ENCODE measurements at places on chromosomes 16 and 17. TPM values are rescaled to one million over a fixed set of nuclear protein-coding genes. Genes with fewer than 3 reads are reported as not detected.

- H3K27ac ChIP-seq, result peak within 1 kb of the TSS; percentile 87
- H3K27me3 ChIP-seq, result no peaks in the 10 kb centered on the region
- H3K4me1 ChIP-seq, result peaks cover 3% of the 10 kb centered on the region
- H3K4me3 ChIP-seq, result peak within 1 kb of the TSS; percentile 52
- no peaks in the 10 kb centered on the region for H3K36me3 ChIP-seq
These were observed at the start of gene HSD11B2 for GRCh38 chr16:67430977-67431774. Gene HSD11B2 (plus strand): TSS chr16:67431121. CDS start chr16:67431249, 128 bp downstream.

- no peak for DNase-seq
- H3K36me3 ChIP-seq, result no peaks in the 10 kb centered on the region
- H3K27ac ChIP-seq, result no peak overlapping the region
- H3K4me1 ChIP-seq, result no peaks in the 10 kb centered on the region
- no peak overlapping the region for H3K4me3 ChIP-seq
- no peaks in the 10 kb centered on the region for H3K27me3 ChIP-seq
These were observed 20.1 kb upstream of the ALDH3A1 start for GRCh38 chr17:19768046-19768782.

Gene KRT14
- not detected for total RNA-seq

Gene MYH11
- 770 TPM for total RNA-seq

Gene MAP2K4
- 36.0 TPM for total RNA-seq

DNA sequence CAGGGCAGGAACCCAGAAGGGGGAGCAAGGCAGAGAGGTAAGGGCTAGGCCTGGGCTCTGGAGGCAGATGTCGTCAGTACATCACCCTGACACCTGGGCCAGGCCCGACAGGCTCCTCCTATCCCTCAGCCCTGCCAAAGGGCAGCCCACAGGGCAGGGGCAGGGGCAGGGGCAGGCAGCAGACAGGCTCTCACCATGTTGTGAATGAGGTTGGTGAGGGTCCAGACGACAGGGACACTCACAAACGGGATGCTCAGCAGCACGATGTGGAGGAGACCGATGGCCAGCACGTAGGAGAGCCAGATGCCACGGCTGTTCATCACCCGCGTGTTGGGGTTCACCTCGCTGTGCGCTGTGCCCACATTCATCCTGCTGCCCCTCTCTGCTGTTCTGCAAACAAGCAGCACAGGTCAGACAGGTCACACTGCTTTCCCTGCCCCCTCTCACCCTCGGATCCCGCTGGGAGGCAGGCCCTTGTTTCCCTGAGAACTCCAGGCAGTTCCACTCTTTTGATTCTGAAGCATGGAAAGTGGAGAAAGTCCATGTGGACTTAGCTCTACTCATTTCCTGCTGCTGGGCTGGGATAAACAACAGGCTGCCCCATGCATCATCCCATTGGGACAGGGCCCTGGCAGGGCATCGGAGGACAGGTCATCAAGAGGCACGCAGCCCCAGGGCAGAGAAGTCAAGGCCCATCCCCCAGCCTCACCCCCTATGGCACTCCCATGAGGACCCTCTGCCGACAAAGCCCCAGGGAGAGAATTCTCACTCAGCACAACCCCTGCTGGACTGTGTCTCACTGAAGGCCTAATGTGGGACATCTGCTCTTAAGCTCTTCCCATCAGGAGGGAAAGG, 3.3 kb downstream of the ORMDL3 start:
- H3K27me3 ChIP-seq, result no peaks in the 10 kb centered on the region
- no peak for DNase-seq
- peaks cover 14% of the 10 kb centered on the region for H3K4me1 ChIP-seq
- no peak overlapping the region for H3K4me3 ChIP-seq
- H3K27ac ChIP-seq, result no peak overlapping the region
- H3K36me3 ChIP-seq, result peaks cover 12% of the 10 kb centered on the region

DNA sequence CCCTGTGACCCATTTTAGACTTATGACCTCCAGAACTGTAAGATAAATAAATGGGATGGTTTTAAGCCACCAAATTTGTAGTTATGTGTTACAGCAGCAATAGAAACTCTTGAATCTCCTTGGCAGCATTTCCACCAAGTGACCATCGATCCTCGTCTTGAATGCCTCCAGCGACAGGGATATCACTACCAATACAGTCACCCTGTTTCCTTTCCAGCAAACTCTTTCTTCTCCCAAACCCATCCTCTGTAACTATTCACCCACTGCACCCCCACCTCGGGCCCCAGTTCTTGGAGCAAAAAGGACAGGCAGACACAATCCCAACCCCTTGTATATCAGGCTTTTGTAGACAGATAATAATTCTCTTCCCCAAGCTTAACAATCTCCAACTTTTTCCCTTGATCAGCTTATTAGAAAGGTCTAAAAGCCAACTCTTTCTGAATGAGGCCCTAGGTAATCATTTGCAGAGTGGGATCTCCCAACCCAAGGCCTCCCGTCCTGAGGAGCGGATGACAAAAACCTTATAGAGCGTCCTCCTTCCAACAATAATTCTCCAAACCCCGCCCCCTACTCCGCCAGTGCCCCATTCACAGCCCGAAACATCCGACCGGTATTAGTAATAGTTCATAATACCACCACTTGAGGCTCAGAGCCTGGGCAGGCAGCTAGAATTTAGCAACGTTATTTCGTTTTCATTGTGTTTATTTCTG, 14.7 kb upstream of the PLLP start:
- no peaks in the 10 kb centered on the region for H3K36me3 ChIP-seq
- peak; percentile 68 for DNase-seq

Gene RAMP2
- total RNA-seq, result 3.5 TPM

- no peak overlapping the region for H3K27ac ChIP-seq
- H3K4me3 ChIP-seq, result no peak overlapping the region
- H3K36me3 ChIP-seq, result no peaks in the 10 kb centered on the region
- no peaks in the 10 kb centered on the region for H3K4me1 ChIP-seq
These were observed 174.2 kb upstream of the FAM20A start for GRCh38 chr17:68775318-68775717.

DNA sequence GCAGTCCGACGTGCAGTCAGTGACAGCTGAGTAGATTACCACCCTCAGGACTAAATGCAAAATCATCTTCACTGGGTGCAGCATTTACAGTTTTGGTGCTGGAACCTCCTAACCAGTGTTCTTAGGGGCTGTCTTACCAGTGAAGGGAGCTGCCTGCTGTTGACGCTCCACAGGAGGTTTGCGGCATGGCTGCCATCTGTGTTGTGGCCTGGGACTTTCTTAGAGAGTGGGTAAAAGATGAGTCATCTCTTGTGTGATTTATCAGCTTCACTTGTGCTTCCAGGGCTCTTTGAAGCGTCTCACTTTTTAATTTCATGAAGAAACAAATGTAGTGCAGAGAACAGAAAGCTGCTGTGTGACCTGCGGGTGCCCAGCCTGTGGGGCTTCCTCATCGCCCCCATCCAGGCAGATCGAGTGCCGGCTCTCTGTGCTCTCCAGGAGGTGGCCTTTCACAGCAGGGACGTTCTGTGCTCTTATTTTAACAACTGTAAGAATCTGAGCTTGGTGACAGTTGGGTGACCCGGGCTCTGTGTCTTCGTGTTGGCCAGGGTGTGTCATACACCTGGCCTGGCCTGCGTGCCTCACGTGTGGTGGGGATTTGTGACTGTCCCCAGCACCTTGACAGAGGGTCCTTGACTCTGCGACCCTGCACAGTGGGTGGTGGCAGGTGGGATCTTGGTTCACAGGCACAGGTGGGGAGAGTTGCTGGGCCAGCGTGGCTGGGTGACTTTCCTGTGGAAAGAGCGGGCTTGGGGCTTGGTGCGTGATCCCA, 24.3 kb upstream of the ZNF750 start:
- peak overlapping the region; percentile 47 for H3K27ac ChIP-seq
- H3K27me3 ChIP-seq, result no peaks in the 10 kb centered on the region
- no peaks in the 10 kb centered on the region for H3K36me3 ChIP-seq
- DNase-seq, result no peak
- no peak overlapping the region for H3K4me3 ChIP-seq

All from colonic mucosa (tissue), 4 donors.